Activated effector memory CD4-positive, alpha-beta T cell treated with Interleukin-2 at 50 U/mL for 16 hours (primary cell): ENCODE measurements at places on chromosomes 3 and 15.

DNA sequence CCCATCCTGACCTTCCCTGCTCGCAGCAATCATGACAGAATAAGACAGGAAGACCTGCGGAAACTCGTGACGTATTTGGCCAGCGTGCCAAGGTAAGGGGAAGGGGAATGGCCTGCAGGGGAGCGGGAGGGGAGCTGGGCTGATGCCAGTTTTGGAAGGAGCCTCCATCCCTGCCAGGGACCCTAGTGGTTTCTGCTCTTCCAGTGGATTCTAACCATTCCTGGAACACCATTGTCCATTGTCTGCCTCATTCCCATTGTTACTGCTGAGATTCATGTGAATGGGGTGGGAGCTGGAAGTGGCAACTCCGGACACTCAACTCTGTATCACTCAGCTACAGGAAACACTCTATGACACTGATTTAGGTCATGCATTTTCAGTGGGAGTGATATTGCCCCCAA is 242.9 kb upstream of the ROPN1 start:
- DNase-seq: no peak

GRCh38 chr3:55702822-55703221 is 215.7 kb upstream of the WNT5A start:
- no peak for DNase-seq

DNA sequence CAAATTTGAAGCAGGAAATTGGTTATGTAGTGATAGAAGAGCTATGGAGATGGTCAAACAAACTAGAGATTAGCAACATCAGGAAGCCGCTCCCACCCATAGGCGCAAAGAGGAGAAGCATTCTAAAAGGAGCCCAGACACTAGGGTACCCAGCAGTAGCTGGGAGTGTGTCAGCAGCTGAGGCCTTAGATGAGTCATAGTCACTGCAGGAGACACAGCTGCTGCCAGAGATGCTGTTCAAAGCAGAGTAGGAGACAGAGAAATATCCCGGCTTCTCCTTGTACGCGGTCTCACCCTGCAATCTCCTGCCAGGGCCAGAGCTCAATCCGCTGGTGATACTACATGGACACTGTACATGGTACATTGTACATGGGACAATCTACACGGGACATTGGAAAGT is 61.9 kb downstream of the VGLL3 start:
- DNase-seq: no peak

DNA sequence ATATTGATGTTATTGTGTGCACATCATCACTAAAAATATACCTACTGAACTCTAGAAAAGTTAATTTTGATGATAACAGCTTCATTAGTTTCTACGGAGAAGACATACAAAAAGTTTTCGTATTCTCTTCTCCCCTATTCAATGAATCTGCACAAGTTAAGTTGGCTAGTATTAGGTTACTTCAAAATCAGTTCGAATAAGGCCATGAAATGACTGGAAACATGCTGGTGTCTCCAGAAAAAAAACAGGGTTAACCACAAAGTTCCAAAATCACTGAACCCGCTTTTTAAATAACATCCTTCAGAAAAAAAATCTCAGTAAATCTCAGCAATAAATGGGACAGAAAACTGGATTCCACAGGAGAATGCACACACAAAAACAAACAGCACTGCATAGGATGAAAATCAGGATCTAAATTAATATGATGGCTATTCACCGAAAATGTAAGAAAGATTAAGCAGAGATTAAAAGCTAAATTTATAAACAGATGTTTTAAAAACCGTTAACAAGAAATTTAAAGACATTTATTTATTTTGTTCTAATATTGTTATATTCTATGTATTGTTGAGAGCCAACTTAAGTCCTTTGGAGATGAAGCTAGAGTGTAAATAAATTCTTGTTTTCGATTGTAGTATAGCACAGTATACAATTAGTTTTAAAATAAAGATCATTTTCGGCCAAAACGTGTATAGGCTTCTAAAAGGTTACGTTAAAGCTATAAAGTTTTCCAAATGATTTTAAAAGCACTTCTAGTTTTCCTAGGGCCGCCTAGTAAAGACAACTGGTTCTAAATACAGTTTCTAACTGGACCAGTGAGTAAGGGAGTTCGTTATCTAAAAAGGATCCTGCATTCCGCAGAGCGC is 1.0 kb downstream of the IGSF11 start:
- no peak for DNase-seq

DNA sequence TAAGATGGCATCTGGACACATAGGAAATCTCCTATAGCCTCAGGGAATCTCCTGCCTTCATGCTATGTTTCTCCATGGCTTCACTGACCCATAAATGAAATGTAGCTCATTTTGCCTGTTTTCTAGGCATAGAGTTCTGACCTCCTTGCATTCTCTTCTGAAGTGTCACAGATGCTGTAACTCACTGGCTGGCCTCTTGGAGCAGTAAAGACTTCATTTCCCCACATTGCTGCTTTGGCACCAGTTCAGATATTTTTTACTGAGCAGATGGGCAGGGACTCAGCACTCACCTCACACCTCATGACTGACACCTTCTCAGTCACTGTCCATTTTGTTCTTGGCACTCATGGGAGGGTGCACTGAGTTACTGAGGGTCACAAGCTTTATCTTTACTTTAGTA is 286.7 kb upstream of the TGFBR2 start:
- no peak for DNase-seq

DNA sequence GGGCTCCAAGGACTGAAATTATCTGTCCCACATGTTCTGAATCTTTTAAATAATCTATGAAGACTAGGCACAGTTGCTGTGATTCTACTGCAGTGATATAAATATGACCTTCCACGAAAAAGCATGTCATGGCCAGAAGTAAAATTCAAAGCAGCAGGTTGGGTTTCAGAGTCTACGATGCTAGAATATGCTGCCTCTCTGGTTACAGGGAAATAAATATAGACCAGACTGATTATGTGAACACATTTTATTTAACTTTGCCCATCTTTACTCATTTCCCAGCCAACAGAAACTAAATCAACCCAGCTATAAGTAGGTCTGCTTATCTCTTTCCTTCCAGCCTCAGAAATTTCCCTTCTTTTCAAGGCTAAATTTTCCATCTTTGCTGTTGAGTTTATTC is 19.9 kb upstream of the TM6SF1 start:
- no peak for DNase-seq

GRCh38 chr15:43412096-43412495 is 41.2 kb downstream of the TUBGCP4 start:
- no peak for DNase-seq

DNA sequence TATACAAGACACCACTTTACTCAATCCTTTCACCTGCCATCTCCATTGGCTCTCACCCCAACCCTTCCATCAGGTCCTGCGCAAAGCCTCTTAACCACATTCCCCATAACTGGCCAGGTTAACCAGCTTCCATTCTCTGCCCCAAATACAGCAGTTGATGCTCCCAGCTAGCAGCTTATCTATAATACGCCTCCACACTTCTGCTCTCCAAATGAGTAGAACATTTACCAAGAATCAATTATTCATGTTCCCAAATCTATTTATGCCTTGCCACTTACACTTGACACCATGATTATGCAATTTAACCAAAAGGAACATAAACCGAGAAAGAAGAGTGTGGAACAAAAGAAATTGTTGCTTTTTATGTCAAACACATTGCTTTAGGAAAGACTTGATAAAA is 103.7 kb upstream of the TPM1 start:
- no peak for DNase-seq

GRCh38 chr3:38601956-38602550 is 47.4 kb downstream of the SCN5A start:
- no peak for DNase-seq

DNA sequence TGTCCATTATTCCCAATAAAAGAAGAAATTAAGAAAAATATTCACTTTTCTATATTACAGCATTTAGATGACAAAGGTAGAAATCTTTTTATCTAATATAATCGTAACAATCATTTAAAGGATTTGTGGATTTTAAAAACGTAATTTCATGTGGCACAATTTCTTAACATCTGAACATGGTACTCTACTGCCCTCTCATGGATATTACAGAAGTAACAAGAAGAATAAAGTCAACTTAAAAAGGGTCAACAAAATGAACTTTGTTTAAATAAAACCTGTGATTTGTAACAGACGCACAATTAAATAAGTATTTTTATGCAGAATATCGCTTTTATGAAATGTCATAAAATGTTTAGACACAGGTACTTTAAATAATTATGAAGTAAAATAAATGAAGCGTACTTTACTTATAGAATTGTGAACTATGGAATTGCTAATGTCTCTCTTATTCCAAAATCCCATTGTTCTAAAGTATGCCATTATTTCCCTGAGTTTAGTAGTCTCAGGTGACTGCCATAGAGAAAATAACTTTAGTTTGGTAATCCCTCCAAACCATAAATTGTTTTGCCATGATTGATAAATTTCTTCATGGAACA is 366.8 kb upstream of the ZNF385D start:
- no peak for DNase-seq

DNA sequence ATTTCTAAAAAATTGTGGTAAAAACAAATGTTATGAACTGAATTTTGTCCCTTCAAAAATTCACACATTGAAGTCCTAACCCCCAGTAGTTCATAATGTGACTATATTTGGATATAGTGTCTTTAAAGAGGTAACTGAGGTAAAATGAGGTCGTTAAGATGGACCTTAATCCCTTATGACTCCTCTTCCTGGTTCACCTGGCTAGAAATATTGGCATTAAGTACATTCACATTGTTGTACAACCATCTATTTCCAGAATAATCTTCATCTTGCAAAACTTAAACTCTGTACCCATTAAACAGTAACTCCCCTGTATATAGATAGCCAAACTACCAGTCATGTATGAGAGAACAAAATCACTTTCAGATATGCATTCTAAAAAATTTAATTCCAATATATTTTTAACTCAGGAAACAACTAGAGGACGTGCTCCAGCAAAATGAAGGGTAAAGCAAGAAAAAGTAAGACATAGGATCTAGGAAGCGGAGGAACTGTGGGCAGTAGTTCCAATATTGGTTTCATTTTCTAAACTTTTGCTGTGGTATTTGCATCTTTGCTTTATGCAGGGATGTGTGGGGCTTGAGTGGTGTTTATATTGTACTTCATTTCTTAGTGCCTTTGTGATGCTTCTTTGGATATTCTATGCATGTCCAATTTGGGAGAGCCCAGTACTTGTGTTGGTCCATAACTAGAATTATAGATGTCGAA is 36.7 kb upstream of the IL20RB start:
- no peak for DNase-seq

GRCh38 chr15:42404461-42405235 is 45.3 kb downstream of the CAPN3 start:
- DNase-seq: no peak

DNA sequence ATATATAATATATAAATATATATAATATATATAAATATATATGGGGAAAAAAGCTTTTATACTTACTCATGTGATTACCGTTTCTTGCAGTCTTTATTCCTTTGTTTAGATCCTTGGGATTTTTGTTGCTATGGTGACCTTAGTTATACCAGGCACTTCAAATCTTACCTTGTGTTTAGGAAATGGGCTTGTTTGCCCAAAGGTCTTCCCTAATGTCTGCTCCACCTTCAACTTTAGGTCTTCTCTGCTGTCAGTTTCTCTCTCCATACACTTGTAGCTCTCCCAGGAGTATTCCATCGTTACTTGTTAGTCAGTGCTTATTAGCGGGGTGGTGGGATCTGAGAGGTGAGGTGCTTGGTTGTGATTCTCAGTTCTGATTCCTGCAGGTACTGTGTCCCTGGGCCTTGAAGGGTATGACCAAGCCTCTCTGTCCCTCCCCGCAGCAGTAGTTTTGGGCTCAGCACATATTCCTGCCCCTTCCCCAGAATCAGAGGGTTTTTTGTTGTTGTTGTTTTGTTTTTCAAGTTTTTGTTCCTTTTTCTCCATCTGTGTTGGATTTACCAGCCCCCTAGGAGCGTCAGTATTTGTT is 9.6 kb upstream of the LAMP3 start:
- no peak for DNase-seq

GRCh38 chr3:134710313-134710680 is 59.5 kb upstream of the KY start:
- no peak for DNase-seq

DNA sequence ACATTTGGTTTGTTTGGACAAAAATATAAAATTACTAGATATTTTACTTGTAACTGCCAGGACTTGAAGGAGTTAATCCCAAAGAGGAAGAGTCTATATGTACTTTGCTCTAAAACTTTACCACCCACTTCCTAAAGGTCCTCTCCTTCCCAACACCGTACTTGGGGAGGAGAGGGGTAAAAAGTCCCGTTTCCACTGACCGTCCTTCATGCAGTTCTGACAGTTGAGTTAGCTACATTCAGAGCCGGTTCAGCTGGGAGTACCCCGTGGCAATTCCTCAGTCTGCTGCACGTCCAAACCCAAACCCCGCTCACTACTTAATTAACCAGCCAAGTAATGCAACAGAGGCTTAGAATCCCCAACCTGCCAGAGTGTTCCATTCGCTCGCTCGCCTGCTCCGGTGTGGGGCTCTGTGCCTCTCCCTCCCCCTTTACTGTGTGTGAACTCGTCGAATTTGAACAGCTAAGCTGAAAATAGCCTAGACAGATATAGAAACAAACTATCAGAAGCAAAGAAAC is 519.7 kb downstream of the FOXP1 start:
- DNase-seq: peak; percentile 24

GRCh38 chr3:39127908-39128304 is 20.4 kb downstream of the TTC21A start:
- DNase-seq: no peak

DNA sequence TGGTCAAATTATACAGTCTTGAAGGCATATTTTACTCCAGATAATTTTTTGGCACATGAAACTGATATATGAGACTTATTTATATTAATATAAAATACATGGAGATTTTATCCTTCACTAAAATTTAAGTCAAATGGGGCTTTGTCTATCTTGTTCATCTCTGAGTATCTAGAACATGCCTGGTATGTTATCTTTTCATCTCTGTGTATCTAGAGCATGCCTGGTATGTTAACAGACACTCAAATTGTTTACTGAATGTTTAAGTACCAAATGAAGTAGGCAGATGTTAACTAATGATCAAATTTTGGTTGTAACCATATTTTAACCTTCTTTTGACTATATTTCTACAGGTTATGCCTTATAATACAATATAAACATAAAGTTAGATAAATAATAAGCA is 7.7 kb downstream of the GTF2A2 start:
- no peak for DNase-seq

DNA sequence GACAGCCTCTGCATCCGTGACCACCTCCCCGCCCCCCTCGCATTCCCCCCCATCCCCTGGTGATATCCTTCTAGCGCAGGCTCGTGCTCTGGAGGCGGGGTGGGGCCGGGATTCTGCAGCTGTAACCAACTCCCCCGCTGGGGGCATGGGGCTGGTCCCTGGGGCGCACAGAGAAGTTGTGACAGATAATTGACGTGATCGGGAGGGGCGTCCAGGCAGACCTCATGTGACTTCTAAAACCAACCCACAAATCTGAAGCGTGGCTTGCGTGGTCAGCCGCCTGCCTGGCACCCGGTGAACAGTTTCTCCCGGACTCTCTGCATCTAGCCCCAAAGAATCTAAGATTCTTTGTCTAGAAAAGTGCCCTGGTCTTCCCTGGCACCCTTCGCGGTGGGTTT is 100.6 kb upstream of the IGF1R start:
- no peak for DNase-seq

DNA sequence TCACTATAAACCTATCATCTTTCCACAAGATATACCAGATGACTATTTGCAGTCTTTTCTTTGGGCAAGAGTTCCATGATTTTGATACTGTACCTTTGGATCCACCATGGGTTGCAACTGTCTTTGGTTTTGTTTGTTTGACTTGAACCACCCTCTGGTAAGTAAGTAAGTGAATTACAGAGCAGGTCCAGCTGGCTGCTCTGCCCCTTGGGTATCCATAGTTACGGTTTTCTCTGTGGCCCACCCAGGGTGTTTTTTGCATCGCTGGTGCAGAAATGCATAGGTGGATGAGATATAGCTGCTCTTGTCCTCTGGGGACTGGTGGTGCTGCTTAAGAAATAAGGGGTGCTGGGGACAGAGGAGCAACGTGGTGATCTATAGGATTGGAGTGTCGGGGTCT is 33.8 kb downstream of the CHDH start:
- DNase-seq: no peak
